A673 (cell line): ENCODE measurements at places on chromosomes 2 and 18. TPM values are rescaled to one million over a fixed set of nuclear protein-coding genes. Genes with fewer than 3 reads are reported as not detected.
A peak's percentile ranks its signal among the peaks of the same experiment; 100 is the strongest.

DNA sequence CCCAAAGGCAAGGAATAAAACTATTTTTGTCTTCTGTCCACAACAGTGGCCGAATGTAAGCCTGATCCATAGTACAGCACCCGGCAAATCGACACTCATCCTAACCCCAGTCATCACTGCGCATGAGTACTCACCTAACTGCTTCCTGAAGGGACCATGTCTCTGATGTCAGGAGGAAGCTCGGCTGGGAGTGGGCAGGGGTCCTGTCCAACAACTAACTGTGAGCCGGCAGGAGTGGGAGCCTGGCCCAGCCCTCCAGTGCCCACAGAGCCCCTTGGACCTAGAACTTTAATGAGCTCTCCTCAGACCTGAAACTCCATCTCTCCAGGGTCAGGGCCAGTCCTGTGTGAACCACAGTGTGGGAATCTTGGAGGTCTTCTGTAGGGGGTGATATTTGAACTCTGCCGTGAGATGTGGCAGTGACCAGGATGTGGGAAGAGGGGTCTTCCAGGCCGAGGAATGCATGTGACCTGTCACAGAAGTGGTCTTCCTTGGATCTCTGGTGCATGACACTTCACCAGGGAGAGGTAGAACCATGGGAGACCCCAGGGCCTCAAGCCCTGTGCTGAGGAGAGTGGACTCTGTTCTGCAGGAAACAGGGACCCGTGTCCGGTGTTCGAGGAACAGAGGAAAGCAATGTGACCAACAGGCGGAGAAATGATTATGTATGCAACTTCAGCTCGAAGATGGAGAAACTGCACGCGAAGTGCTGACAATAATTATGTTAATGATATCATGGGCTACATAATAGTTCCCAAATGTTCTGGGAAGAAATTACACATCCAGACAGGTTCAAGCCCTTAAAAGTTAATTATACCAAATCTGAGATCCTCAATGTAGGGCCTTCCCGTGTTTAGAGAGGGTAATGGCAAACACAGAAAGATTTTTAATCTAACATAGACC lies 240.1 kb upstream of the HDAC4 start:
- no peak overlapping the region for H3K27ac ChIP-seq
- H3K36me3 ChIP-seq: no peaks in the 10 kb centered on the region
- DNase-seq: no peak
- no peak overlapping the region for H3K4me3 ChIP-seq

The TTC21B gene
- total RNA-seq: 83.0 TPM in 2 replicates

GRCh38 chr2:170743530-170744239 lies 26.5 kb upstream of the ERICH2 start:
- H3K27me3 ChIP-seq: peaks cover 27% of the 10 kb centered on the region
- no peaks in the 10 kb centered on the region for H3K36me3 ChIP-seq
- no peak for DNase-seq
- no peak overlapping the region for H3K4me3 ChIP-seq
- H3K27ac ChIP-seq: no peak overlapping the region

GRCh38 chr2:9771481-9772017 lies 71.7 kb upstream of the TAF1B start:
- DNase-seq: no peak
- H3K27me3 ChIP-seq: no peaks in the 10 kb centered on the region
- no peaks in the 10 kb centered on the region for H3K36me3 ChIP-seq
- no peak overlapping the region for H3K4me3 ChIP-seq

The BOLA3 gene
- total RNA-seq: 55.9 and 71.9 TPM in 2 replicates

The SKOR2 gene
- not detected in 2 replicates for total RNA-seq

DNA sequence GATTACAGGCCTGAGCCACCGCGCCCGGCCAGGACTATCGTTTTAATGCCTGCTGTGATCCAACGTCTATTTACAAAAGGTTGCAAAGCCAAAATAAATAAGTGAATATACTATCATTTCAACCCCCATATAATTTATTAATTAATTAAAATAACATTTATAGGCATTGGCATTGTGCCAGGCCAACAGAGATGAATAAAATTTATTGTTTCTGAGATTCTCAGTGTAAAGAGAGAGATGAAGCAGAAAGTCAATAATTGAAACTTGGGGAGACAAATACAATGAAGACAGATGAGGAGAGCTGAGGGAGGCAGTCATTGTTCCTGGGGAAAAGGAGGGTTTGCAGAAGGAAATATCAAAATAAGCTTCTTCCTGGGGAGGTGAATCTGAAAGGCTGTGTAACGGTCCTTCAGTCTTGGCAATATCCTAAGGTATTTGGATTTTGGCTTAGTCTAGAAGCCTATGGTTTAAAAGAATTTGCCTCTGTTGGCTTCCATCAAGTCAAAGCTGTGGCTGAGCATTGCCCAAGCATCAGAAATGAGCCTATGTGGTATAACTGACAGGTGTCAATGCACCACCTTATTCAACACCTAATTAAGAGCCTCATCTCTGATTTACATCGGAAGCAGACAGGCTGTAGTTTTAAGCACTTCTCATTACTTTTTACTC lies 31.5 kb downstream of the KCNE4 start:
- H3K4me1 ChIP-seq: peaks cover 29% of the 10 kb centered on the region
- no peak for DNase-seq
- no peak overlapping the region for H3K27ac ChIP-seq

- H3K36me3 ChIP-seq: no peaks in the 10 kb centered on the region
- H3K4me3 ChIP-seq: no peak overlapping the region
- DNase-seq: no peak
- no peaks in the 10 kb centered on the region for H3K27me3 ChIP-seq
- no peaks in the 10 kb centered on the region for H3K4me1 ChIP-seq
These were observed 105.5 kb downstream of the FAM168B start for GRCh38 chr2:130987519-130988425.

DNA sequence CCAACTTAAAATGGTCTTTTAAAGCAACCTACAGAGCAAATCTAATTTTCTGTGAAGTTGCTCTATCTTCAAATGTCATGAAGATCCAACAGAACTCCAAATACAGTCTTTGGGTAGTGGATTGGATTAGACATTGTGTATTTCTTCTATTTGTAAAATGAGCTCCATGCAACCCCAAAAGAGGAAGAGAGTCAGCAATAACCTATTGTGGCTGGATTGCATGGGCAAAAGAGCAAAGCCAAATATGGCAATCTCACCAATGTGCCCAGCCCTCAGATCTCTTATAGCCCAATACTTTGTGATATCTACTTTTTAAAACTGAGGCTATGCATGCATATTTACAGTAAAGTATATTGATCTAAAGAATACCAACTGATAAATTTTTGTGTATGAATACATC lies 146.3 kb downstream of the TXNL1 start:
- DNase-seq: no peak
- no peaks in the 10 kb centered on the region for H3K36me3 ChIP-seq

GRCh38 chr18:6571239-6571602 lies 156.5 kb upstream of the L3MBTL4 start:
- H3K27ac ChIP-seq: no peak overlapping the region
- no peak overlapping the region for H3K4me3 ChIP-seq
- no peaks in the 10 kb centered on the region for H3K4me1 ChIP-seq
- no peaks in the 10 kb centered on the region for H3K27me3 ChIP-seq

The STPG4 gene
- 0.37 and 0.75 TPM in 2 replicates for total RNA-seq

DNA sequence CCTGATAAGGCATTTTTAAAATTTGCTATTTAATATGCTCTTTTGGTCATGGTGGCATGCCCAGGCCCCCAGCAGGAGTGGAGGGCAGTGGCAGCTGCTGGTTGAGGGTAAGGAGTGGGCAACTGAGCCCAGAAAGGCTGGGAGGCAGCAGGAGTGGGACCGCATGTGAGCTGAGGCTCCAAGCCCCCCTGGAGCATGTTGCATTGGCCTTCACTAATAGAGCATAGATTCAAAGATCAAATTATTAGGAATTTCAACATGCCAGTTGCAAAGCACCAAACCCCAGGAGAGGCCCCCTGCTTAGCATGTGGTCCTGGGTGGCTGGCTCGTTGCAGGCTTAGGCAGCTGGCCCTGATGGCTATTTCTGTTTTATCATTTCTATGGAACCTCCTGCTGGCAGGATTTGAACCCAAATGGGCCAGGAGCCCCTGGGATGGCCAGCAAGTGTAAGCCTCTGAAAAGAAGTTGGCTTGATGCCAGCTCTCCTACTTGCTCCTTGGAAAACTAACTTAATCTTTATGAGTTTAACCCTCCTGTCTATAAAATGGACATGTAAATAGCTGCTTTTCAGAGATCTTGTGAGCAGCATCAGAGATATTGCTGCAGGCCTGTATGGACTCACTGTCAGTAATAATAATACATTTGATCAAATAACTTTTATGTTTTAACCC lies 42.1 kb upstream of the TMEM131 start:
- no peaks in the 10 kb centered on the region for H3K4me1 ChIP-seq
- DNase-seq: peak; percentile 13
- no peaks in the 10 kb centered on the region for H3K27me3 ChIP-seq
- no peak overlapping the region for H3K27ac ChIP-seq

GRCh38 chr2:2192091-2192955 lies 138.8 kb downstream of the MYT1L start:
- H3K27me3 ChIP-seq: no peaks in the 10 kb centered on the region
- no peak for DNase-seq
- no peak overlapping the region for H3K4me3 ChIP-seq
- H3K36me3 ChIP-seq: no peaks in the 10 kb centered on the region

The RUFY4 gene
- 0.26 and 1.3 TPM in 2 replicates for total RNA-seq

The CCDC85A gene
- 0.15 and 0.39 TPM in 2 replicates for total RNA-seq

GRCh38 chr2:70552501-70553333 lies 909 bp downstream of the TGFA start:
- no peak overlapping the region for H3K27ac ChIP-seq
- H3K27me3 ChIP-seq: peaks cover 77% of the 10 kb centered on the region
- peak overlapping the region; percentile 51 for H3K4me3 ChIP-seq
- no peaks in the 10 kb centered on the region for H3K36me3 ChIP-seq
- peaks cover 4% of the 10 kb centered on the region for H3K4me1 ChIP-seq
- peak; percentile 13 for DNase-seq

GRCh38 chr18:51811883-51812282 lies 528.1 kb upstream of the DCC start:
- DNase-seq: no peak
- H3K36me3 ChIP-seq: no peaks in the 10 kb centered on the region
- H3K4me3 ChIP-seq: no peak overlapping the region
- H3K27ac ChIP-seq: no peak overlapping the region
- no peaks in the 10 kb centered on the region for H3K4me1 ChIP-seq

- DNase-seq: no peak
- H3K27me3 ChIP-seq: no peaks in the 10 kb centered on the region
- peak overlapping the region; percentile 41 for H3K27ac ChIP-seq
- H3K36me3 ChIP-seq: no peaks in the 10 kb centered on the region
- H3K4me1 ChIP-seq: peaks cover 62% of the 10 kb centered on the region
- no peak overlapping the region for H3K4me3 ChIP-seq
These were observed 204.6 kb downstream of the SOCS6 start for GRCh38 chr18:70493461-70493860.
